ENCODE measurements at places on chromosomes 5 and 9.

DNA sequence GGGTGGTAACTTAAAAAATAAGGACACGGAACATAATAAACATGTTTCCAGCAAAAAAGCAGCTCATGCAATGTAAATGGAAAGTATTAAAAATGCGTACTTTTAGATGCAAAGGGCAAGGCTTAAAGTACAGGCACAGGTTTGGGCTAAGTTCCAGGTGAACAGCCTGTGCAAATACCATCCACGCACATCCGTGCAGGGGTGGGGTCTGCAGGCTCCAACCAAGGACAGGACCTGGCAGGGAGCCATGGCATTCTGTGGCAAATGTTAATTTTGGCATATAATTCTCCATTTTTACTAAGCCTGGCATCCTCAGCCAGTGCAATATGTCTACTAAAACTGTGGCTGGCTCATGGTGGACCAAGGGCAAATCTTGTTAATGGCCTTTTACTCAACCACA lies 365.8 kb upstream of the DAP start:
- no peak for DNase-seq

DNA sequence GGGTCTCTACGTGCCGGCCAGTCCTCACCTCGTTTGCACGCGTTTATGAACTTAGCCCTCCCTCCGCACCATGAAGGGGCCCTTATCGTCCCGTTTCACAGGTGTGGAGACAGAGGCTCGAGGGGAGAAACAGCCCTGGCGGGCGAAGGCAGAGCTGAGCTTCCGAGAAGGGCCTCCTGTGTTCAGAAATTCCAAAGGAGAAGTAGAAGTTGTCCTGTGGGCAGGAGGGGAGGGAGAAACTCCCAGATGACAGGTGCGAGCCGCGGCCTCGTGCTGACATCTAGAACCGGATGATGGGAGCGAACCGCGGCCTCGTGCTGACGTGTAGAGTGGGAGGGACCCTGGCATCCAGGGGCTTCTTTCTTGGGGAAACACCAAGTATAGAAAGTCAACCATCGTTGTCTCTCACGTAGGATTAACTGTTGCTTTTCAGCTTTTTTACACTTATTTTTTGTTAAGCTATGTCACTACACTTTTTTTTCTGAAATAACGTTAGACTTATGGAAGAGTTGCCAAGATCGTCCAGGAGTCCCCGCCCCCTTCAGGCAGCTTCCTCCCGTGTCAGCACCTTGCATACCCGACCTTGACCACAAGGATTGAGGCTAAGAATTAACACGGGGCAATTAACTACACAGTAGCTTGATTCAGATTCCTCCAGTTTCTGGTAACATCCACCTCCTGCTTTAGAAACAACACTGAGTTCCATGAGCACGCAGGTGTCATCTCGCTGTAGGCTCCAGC lies 42.8 kb upstream of the NKD2 start:
- peak; percentile 92 for DNase-seq

- no peak for DNase-seq
These were observed 5.4 kb downstream of the ATP10B start for GRCh38 chr5:160846642-160847041.

DNA sequence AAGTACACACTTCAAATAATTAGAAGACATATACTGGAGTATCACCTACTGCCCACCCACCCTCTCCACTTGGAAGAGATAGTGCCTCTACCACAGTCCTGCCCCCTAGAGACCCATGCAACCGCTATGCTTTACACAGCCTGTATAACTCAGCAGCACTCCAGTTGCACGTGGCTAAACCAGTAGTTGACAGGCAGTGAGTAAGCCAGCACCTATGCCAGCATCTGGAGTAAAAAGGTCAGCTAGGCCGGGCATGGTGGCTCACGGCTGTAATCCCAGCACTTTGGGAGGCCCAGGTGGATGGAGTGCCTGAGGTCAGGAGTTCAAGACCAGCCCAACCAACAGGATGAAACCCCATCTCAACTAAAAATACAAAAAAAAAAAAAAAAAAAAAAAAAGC lies 356.4 kb downstream of the NR2F1-AS1 start:
- DNase-seq = peak; percentile 8
